ENCODE measurements at places on chromosomes 2 and 18.

DNA sequence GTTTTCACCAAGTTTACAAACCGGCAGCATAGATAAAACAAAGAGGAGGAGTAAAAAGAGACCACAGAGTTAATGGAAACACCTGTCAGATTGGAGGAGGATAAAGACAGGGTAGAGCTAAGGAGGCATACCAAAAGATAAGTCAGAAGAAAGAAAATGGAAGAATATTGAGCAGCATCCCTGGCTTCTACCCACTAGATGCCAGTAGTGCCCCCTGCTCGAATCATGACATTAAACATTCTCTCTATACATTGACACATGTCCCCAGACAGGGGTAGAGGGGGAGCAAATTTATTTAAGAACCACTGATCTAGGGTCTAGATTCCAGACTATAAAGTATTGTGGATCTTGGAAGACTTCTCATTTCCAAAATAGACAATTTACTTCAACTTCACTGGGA, 159.8 kb upstream of the ETAA1 start:
- DNase-seq: no peak

DNA sequence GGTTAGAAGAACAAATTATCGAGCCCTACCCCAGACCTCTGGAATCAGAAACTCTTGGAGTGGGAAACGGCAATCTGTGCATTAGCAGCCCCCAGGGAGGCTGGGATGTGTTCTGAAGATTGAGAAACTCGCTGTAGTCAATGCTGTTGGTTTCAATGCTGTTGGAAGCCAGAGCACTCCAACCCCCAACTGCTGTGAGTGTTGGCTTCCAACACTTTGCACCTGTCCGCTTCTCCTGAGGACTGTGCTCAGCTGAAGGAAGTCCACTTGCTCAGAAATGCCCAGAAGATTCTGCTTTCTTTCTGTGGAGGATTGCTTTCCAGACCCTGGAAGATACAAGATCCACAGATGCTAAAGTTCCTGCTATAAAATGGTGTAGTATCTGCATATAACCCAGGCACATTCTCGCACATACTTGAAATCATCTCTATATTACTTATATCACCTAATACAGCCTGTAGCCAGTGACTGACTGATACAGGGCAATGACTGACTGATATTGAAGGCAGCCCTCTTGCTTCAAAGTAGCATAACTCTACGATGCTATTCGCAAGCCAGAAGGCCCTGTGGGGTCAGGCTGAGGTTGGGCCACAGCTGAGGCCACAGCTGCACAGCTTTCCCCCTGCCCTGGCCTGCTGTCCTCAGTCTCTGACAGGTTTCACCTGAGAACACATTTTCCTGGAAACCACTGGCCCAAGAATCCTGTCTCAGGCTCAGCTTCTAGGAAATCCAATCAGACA, 757.7 kb upstream of the ID2 start:
- DNase-seq: no peak

- no peak for DNase-seq
Observed at GRCh38 chr2:156116113-156116512, 216.4 kb downstream of the NR4A2 start.

GRCh38 chr2:227933884-227934283, 62.5 kb downstream of the DAW1 start:
- no peak for DNase-seq

DNA sequence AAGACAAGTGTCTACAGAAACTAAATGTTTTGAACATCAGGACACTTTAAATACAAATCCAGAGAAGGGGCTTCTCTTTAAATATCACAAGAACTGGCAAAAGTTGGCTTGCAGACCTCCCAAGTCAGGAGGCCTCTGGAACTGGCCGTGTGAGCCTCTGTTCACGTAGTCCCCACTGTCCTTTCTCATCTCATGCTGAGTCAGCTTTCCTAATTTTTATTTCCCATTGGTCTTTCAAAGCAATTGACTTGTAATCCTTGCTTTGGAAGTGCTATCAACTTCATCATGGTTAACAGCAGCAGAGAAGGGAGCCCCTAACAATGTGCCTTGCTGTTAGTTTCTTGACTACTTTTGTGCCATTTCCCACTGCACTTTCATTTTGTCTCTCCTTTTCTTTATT, 303.3 kb downstream of the DPP10 start:
- no peak for DNase-seq

DNA sequence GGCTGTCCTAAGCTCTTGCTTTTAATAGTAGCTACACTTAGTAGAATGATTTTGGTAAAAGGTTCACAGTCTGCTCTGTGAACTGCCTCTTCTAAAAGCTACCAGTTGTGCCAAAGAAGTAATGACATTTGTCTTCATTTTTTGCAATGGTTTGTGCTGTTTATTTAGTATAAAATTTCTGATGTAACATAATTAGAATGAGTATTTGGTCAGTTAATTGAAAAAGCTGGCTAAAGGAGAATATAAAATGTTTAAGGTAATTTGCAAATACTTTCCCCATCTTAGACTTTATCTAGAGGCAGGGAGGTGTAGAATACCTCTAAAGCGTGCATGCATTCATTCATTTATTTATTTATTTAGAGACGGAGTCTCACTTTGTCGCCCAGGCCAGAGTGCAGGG, 71.3 kb downstream of the PHLPP1 start:
- DNase-seq: no peak

GRCh38 chr2:203338322-203338721, 10.1 kb downstream of the ABI2 start:
- no peak for DNase-seq

- no peak for DNase-seq
Observed at GRCh38 chr18:11868230-11868629, 17.0 kb downstream of the CHMP1B start.

GRCh38 chr2:85156153-85156552, 23.0 kb downstream of the TCF7L1 start:
- DNase-seq: no peak

GRCh38 chr2:123453772-123454171, 571.3 kb upstream of the CNTNAP5 start:
- no peak for DNase-seq

DNA sequence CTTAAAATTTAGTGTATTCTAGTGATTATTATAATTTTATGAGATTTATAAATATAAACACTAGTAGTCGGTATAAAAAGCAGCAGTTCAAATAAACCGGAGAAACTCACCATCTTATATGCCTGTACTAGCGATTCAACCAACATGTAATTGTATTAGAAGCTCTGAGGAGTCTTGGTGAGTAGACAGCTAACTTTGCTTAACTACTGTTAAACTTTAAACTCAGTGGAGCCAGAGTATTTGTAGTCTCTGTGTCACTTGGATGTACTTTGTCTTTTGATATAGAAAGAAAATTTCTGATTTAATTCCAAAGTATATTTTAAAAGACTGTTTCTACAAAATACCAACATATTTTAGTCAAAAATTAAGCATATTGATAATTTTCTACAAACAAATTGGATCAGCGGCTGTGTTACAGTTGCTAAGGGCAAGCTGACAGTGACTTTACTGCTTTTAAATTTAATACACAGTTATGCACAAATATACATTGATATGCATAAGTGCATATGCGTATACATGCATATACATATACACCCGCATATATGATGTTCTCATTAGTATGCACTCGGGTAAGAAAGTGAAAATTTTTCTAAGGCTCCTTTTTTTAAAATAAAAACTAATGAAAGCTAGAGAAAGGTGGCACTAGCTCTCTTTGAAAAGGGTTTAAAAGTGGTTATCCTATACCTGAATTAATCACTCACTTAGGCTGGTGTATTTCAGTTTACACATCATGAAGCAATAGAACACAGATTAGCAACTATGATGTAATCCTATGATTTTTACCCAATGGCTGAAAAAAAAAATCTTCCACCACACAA, 374.5 kb downstream of the NCKAP5 start:
- no peak for DNase-seq

- peak; percentile 43 for DNase-seq
Observed at GRCh38 chr2:241877989-241878970, 8.8 kb downstream of the RTP5 start.

DNA sequence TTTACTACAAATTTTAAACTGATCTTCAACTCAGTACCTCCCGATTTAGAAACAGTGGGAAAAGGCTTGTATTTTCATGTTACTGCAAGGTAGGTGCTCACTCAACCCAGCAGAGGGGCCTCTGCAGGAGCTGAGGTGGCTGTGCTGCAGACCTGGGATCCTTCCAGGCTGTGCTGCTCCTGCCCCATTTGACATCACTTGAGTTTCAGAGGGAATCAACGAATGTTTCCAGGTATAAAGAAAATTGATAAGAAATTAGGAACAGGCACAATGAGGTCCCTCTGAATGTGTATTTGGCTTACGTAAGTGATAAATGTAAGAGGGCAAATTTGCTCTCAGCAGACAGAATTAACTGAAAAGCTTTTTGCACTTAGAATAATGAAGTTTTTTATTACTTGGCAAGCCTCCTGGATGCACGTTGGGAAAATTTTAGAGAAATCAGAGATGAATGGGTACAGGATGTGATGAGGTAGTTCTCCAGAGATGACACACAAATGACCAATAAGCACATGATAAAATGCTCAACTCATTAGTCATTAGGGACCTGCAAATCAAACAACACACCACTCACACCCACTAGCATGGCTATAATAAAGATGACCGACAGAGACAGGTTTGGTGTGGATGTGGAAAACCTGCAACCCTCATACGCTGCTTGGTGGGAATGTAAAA, 114.0 kb downstream of the NOL10 start:
- DNase-seq: no peak

DNA sequence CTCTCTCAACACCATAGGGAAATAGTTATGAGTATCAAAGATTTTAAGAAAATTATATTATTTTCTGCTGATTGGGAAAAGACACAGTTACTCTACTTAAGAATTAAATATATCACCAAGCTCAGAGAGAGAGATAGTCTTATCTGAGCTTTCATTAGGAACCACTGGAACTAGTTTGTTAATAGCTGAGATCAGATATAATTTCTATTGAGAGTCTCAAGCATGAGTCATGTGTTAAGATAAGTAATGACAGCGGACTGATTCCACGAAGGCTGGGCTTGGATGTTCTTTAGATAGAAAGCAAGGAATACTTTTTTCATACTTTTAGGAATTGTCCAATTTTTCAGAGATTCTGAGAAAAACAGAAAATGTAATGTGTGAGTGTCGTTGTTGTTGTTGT, 44.4 kb upstream of the RBM44 start:
- DNase-seq: no peak

- no peak for DNase-seq
Observed at GRCh38 chr2:102061962-102062795, 70.4 kb downstream of the IL1R2 start.

DNA sequence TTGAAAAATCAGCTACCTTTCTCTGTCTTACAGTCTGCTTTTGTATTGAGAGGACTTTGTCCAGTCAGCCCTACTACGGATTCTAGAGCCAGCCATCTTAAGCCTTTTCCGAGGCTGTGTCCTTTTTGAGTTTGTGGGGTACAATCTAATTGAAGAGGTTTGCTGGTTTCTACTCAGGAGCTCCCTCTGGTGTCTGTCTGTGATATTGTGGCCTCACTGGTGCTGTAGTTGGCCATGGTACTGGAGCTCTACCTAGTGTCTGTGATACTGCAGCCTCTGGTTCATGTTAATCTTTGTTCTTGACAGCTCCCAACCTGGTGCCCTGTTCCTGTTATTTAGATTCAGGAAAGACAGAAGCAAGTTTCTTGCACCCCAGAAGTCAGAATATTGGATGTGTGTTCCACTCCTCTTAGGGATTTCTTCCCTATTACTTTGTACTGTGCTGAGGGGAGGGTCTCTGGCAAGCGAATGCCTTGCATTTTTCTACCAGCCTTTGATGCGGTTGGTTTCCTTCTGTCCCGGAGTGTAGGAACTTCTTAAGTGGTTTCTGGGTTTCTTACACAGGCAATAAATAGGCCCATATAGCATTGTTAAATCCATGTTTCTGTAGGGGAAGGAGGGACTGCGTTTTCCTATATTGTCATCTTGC, 78.5 kb downstream of the ACSL3 start:
- DNase-seq: no peak

- no peak for DNase-seq
Observed at GRCh38 chr2:205754285-205754923, 72.1 kb downstream of the NRP2 start.

DNA sequence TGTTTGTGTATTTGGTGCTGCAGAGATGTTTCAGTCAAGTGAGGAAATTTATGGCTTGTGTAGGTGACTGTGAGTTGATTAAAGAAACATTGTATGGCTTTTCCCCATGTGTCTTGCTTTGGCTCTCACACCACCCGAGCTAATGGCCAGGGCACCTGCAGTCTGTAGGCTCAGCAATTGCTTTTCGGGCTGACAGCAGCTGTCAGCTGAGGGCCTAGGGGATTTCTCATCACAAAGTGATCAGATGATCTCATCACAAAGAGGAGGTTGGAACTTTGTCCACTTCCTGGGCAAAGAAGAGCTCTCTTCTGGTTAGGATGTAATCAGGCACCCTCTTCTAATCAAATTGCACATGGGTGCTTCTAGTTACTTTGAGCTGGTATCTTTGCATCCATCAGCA, 632.2 kb downstream of the SLC4A3 start:
- DNase-seq: no peak

- no peak for DNase-seq
Observed at GRCh38 chr18:78479443-78479842, 500.2 kb upstream of the SALL3 start.

- no peak for DNase-seq
Observed at GRCh38 chr2:8641301-8641965, 40.4 kb upstream of the ID2 start.

- DNase-seq: no peak
Observed at GRCh38 chr18:50199921-50200320, 5.0 kb upstream of the MYO5B start.

DNA sequence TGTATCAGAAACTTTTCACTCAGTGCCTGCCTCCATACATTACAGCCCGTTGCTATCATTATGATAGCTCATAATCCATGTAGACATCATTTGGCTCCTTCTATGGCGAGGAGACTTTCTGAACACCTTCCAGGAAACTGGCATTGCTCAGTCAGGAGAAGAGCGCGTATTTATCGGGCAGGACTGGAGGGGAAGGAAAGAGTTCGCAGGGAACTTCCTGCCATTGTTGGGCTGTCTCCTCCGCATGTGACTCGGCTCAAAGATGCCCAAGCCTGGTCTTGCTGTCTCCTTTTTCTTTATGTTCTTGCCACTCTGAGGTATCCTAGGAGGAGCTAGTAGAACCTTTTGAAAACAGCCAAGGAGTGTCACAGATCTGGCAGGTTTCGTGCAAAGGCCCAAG, 156.8 kb downstream of the CTIF start:
- DNase-seq: no peak

DNA sequence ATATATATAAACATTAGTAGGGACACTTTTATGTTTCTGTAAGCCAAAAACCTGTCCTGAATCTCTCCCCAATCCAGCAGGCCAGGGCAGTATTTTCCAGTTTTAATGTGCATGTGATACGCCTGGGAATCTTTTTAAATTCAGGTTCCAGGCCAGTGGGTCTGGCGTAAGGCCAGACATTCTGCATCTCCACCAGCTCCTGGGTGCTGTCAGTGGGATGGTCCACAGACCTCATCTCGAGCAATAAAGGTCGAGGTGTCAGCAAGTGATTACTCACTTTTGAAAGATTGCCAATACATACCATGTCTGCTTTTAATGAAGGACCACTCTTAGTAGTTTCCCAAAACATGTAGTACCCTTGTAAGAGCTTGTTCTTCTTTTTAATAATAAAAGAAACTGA, 189.9 kb upstream of the SH3BP4 start:
- no peak for DNase-seq

- DNase-seq: no peak
Observed at GRCh38 chr2:37852585-37853014, 72.5 kb upstream of the RMDN2 start.

GRCh38 chr2:19648583-19648982, 253.2 kb downstream of the TTC32 start:
- no peak for DNase-seq

GRCh38 chr18:43760010-43760409, 482.7 kb upstream of the SYT4 start:
- DNase-seq: no peak

GRCh38 chr2:239927424-239927981, 97.6 kb downstream of the NDUFA10 start:
- DNase-seq: no peak
